ENCODE measurements at places on chromosomes 2 and 18.

GRCh38 chr18:25592804-25593360, 240.9 kb upstream of the ZNF521 start:
- H3K36me3 ChIP-seq, result no peaks in the 10 kb centered on the region
- no peak overlapping the region for H3K27ac ChIP-seq
- H3K4me1 ChIP-seq, result no peaks in the 10 kb centered on the region
- DNase-seq, result no peak

DNA sequence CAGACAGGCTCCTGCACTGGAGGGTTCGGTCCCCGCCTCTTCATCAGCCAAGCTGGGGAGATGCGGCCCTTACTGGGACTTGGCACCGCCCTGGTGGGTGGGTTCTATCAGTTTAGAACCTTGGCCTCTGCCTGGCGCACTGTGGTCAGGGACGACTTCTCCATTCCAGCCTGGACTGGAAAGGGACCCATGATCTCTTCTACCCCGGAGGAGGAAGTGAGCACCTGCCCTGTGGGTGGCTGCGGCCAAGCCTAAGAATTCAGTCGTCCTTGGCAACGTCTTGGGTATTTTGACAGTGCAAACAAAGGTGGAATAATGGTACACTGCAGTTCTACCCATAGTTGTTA, 106.9 kb upstream of the CD302 start:
- H3K27me3 ChIP-seq, result no peaks in the 10 kb centered on the region
- peak overlapping the region; percentile 91 for H3K4me3 ChIP-seq
- peak overlapping the region; percentile 82 for H3K27ac ChIP-seq
- H3K36me3 ChIP-seq, result peaks cover 26% of the 10 kb centered on the region
- no peak for DNase-seq

GRCh38 chr2:165462443-165462842, 7.1 kb upstream of the CSRNP3 start:
- no peak overlapping the region for H3K27ac ChIP-seq
- no peak overlapping the region for H3K4me3 ChIP-seq
- peaks cover 2% of the 10 kb centered on the region for H3K27me3 ChIP-seq

- no peak overlapping the region for H3K27ac ChIP-seq
- DNase-seq, result peak; percentile 69
- no peaks in the 10 kb centered on the region for H3K4me1 ChIP-seq
- H3K4me3 ChIP-seq, result no peak overlapping the region
Observed at GRCh38 chr18:11518788-11519685, 90.4 kb upstream of the SLC35G4 start.

GRCh38 chr2:234991290-234991689, 39.5 kb downstream of the SH3BP4 start:
- DNase-seq, result no peak
- peaks cover 10% of the 10 kb centered on the region for H3K27me3 ChIP-seq
- no peak overlapping the region for H3K27ac ChIP-seq

- H3K27me3 ChIP-seq, result peaks cover 14% of the 10 kb centered on the region
- DNase-seq, result no peak
- H3K36me3 ChIP-seq, result no peaks in the 10 kb centered on the region
- peaks cover 4% of the 10 kb centered on the region for H3K4me1 ChIP-seq
- H3K4me3 ChIP-seq, result no peak overlapping the region
Observed at GRCh38 chr2:10977621-10978020, 65.9 kb downstream of the KCNF1 start.

GRCh38 chr2:11764359-11764758, 17.9 kb downstream of the LPIN1 start:
- no peaks in the 10 kb centered on the region for H3K27me3 ChIP-seq
- H3K4me1 ChIP-seq, result peaks cover 29% of the 10 kb centered on the region
- H3K4me3 ChIP-seq, result no peak overlapping the region
- peak overlapping the region; percentile 4 for H3K27ac ChIP-seq
- H3K36me3 ChIP-seq, result peaks cover 40% of the 10 kb centered on the region

DNA sequence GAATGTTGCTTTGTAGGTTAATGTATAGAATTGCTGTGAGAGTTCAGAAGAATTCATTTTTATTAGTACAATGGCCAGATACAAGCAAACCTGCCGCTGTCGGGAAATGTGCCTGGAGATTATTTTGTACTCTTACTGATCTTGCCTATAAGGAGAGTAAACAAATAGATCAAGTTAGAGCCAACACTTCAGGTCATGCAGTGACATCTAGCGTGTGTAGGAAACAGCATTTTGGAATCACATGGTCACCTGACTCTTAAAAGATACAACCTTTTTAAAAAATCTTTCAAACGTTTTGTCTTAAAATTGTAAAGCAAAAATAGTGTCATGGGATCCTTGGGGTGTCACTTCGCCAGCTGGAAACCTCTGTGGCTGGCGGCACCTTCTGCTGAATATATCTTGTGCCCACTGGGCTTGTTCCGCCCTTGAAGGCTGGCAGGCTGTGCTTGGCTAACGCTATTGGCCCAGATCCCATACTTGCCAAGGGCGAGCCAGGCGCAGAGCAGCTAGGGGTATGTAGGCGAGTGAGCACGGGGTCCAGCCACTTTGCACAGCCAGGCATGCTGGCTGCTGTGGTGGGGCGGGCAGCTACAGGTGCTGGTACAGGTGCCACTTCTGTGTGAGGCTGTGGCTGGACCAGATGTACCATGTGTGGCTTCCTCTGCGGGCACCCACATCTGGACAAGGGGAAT, 19.5 kb upstream of the RPRM start:
- H3K27me3 ChIP-seq, result no peaks in the 10 kb centered on the region
- H3K27ac ChIP-seq, result no peak overlapping the region
- no peaks in the 10 kb centered on the region for H3K4me1 ChIP-seq

DNA sequence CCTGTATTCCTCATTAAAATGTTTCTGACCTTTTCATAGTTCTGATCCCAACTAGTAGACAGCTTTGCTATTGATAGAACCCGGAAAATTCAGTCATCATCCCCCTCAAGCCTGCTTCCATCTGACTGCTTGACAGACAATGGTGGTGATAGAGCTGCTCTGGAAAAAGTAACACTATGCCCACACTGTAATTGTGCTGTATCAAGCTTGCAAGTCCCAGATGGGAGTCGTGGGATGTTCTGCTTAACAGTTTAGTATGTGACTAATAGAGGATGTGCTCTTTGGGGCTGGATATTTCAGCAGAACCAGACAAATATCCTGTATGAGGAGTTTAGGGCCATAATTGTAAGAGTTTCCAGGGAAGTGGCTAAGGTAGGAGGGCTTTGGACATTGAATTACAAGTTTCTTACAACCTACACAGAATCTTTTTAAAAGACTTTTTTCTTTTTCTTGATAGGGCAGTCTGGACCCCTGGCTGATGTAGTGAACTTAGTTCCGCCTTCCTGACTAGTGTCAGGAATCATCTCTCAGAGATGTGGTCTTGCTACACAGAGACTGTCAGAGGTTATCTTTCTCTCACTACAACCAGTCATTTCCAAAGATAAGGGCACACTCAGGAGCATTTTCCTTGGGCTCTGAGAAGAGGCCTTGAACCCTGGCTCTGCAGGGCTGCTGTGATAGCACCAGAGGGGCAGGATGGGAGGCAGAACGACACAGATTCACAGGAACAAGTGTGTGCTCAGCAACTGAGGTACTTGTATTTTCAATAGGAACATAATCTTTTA, 158.0 kb upstream of the RBMS1 start:
- H3K4me3 ChIP-seq, result no peak overlapping the region
- peaks cover 3% of the 10 kb centered on the region for H3K27me3 ChIP-seq
- H3K4me1 ChIP-seq, result peaks cover 22% of the 10 kb centered on the region
- peak overlapping the region; percentile 7 for H3K27ac ChIP-seq

GRCh38 chr2:151367571-151367970, 10.2 kb downstream of the TNFAIP6 start:
- no peak overlapping the region for H3K27ac ChIP-seq
- DNase-seq, result no peak
- H3K36me3 ChIP-seq, result no peaks in the 10 kb centered on the region
- H3K4me3 ChIP-seq, result no peak overlapping the region

- H3K27ac ChIP-seq, result peak overlapping the region; percentile 97
- H3K27me3 ChIP-seq, result no peaks in the 10 kb centered on the region
- peak overlapping the region; percentile 47 for H3K4me3 ChIP-seq
Observed at GRCh38 chr2:28408764-28409599, 16.3 kb downstream of the FOSL2 start.

DNA sequence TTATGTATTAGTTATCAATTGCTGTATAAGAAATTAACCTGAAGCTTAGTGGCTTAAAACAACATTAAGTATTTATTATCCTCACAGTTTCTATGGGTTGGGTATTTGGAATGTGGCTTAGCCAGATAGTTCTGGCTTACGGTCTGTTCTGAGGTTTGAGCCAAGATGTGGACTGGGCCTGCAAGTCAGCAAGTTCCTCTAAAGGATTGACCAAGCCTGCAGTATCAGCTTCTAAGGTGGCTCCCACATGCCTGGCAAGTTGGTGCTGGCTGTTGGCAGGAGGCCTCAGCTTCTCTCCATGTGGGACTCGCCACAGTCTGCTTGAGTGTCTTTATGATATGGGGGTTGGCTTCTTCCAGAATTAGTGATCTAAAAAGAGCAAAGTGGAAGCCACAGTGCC, 45.0 kb upstream of the TCF4 start:
- H3K4me3 ChIP-seq, result no peak overlapping the region
- H3K27ac ChIP-seq, result no peak overlapping the region
- H3K27me3 ChIP-seq, result no peaks in the 10 kb centered on the region

DNA sequence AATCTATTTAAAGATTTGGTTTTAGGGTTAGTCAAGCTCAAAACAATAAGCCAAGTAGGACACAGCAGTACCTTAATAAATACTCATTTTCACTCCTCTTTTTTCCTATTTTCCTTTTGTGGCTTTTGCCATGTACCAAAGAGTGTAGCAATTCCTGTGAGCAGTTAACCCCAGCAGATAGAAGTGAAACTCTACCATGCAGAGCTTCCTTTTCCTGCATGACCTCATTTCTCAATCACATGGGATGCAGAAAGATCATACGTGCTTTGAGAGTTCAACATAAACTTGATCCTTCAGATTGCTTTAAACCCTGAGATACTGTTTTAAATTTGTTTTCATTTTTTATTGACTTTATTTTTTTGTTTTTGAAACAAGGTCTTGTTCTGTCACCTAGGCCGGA, 99.1 kb upstream of the ARHGAP15 start:
- H3K36me3 ChIP-seq, result no peaks in the 10 kb centered on the region
- no peak for DNase-seq
- H3K27ac ChIP-seq, result no peak overlapping the region
- H3K27me3 ChIP-seq, result peaks cover 10% of the 10 kb centered on the region

- peaks cover 2% of the 10 kb centered on the region for H3K27me3 ChIP-seq
- no peaks in the 10 kb centered on the region for H3K4me1 ChIP-seq
- no peaks in the 10 kb centered on the region for H3K36me3 ChIP-seq
- DNase-seq, result no peak
- H3K27ac ChIP-seq, result no peak overlapping the region
Observed at GRCh38 chr18:57930476-57930875, 113.5 kb upstream of the NEDD4L start.

DNA sequence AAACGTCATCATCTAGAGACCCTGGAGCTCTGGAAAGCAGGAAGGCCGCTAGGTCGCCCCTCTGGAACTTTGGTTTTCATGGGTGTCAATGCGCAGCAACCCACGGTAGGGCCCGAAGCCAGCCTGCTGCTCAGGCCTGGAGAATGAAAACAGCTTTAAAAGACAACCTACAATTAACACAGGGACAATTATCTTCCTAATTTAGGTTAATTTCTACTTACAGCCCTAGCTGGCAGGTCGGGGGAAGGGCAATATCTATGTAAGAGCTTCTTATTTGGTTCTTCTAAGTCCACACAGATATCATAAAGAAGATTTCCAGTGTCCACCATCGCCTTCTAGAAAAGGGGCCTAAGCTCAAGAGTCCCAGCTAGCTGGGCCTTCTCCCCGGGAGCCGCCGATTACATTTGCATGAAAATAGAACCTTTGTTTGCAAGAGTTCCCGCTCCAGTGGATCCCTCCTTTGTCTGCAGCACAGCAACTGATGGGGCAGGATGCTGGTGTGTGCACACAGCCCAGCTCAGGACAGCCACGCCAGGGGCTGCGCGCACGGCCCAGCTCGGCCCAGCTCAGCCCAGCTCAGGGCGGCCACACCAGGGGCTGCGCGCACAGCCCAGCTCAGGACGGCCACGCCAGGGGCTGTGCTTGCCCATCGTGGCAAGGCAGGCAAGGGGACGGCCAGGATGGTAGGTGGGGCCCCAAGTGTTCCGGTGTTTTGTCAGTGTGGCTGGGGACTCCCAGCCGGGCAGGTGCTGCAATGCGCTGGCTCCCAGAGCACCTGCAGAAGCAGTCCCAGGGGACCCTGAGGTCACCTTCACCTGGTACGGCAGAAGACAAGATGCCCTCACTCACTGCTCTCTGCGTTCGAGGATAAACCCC, 109.1 kb downstream of the HDAC4 start:
- no peak overlapping the region for H3K4me3 ChIP-seq
- peaks cover 1% of the 10 kb centered on the region for H3K27me3 ChIP-seq
- H3K4me1 ChIP-seq, result peaks cover 71% of the 10 kb centered on the region
- no peaks in the 10 kb centered on the region for H3K36me3 ChIP-seq
- DNase-seq, result no peak

DNA sequence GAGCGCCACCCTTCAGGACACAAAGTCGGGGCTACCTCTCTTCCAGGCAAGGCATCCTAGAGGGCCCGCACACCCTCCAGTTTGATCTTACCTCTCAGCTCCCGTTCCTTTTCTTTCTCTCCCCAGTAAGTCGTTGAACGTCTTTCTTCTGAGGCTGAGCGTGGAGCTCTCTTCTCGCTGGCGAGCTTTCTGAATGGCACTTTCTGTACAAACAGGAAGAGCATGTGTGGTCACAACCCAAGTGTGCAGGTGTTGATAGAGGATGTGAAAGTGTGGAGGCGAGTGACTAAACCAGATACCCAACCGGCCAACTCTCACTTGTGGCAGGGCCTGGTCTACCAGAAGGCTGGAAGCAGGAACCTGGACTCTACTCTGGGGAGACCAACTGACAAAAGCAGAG, at the start of gene AFF3:
Gene AFF3, minus strand, starts transcription at position 198 of the 400 bp plus-strand sequence. CDS start 38,136 bp downstream, outside the sequence.
- no peaks in the 10 kb centered on the region for H3K36me3 ChIP-seq
- peaks cover 52% of the 10 kb centered on the region for H3K4me1 ChIP-seq
- peaks cover 2% of the 10 kb centered on the region for H3K27me3 ChIP-seq

DNA sequence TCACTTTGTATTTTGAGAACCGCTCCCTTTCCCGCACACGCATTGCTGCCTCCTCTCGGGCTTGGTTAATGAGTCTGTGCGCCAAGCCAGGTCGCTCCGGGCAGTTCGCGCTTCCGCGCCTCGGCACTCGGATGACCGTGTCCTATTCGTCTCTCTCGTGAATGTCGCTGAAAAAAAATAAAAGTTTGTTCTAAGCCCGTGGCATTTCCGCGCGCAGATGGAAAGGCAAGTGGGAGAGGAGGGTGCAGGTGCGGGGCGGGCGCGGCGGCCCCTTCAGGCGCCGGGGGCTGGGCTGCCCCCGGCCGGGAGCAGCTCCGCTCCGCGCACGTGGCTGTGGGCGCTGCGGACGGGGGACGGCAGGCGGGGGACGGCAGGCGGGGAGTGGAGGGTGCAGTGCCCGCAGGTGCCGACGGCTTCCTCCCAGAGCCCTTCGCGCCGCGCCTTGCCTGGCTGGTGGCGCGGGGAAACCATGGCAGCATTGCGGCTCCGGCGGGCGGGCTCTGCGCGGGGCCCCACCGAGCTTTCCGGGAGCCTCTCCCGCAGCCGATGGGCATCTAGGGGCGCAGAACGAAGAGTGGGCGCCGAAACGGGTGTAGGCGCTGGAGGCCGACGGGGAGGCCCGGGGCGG, 159.6 kb upstream of the SIX2 start:
- no peak overlapping the region for H3K27ac ChIP-seq
- H3K4me1 ChIP-seq, result peaks cover 2% of the 10 kb centered on the region
- H3K4me3 ChIP-seq, result peak overlapping the region; percentile 53
- DNase-seq, result peak; percentile 3
- H3K36me3 ChIP-seq, result no peaks in the 10 kb centered on the region

Measured in activated CD8-positive, alpha-beta T cell treated with anti-CD3 and anti-CD28 coated beads for 36 hours (primary cell).